ENCODE measurements at places on chromosomes 3 and 15.

DNA sequence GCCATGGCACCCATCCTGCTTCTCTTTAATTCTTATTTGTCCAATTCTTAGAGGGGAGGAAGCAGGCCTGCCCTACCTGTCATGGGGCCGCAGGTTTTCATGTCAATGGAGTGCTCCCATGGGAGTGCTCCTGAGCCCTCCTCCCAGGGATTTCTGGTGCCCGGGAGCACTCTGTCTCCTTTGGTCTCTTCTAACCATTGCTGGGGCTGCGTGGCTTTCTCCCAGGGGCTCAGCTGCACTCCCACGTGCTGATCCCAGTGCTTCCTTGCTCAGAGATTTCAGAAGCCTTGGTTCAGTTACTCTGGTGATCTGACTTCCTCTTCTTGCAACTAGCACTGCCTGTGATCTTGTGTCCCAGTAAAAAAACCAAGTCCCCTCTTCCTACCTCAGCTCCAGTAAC is 68.0 kb upstream of the ARL8B start:
- DNase-seq: no peak

DNA sequence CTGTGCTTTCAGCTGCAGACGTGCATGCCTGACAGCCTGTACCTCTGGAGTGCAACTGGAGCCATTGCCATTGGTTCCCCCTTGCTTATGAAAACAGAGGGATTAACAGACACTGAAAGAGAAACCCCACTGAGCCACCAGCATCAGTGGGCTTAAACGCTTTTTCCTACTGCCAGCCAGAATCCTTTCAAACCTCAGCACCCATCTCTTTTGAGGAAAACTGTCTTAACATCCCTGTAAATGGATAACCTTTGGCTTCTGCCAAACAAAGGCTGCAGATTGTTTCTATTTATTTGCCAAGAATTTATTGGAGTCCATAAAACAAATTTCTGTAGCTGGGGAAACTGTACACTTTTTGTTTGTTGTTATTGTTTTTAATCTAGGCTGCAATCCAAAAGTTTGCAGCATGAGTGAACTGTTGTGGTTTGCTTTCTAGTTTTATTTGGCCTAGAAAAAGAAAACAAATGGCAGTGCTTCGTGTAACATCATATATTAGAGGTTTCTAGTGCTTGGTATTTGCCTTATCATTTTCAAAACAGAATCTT is 369.2 kb upstream of the IL12A start:
- DNase-seq: no peak

DNA sequence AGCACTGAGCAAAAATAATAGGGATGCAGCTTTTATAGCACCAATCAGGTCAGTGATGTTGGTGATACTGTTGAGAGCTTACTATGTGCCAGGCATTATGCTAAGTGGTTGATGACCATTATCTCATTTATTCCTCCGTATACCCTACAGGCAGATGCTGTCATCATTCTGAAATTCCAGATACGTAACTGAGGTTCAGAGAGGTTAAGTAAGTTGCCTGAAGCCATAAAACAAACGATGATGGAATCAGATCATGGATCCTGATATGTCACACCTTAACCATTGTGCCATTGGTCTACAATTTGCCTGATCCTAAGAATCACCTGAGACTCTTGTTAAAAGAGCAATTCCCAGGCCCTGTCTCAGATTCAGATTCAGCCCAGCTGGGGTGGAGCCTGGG is 49.5 kb downstream of the ST6GAL1 start:
- DNase-seq: no peak

- DNase-seq: no peak
Measured at GRCh38 chr3:52962160-52962559, 64.8 kb upstream of the STIMATE start.

DNA sequence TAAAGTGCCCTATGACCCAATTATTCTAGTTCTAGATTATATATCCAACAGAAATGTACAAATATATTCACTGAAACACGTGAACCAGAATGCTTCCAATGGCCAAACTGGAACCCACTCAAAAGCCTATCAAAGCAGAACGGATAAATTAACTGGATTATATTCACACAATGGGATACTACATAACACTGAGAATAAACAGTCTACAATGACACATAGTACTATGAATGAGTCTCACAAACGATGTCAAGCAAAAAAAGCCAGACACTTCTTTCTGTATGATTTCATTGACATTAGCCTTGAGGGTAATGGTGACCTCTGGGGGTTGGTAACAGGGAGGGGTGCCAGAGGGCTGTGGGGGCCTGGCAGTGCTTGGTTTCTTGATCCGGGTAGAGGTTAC is 50.9 kb upstream of the HACD2 start:
- DNase-seq: no peak

GRCh38 chr3:171229173-171229572 is 202.7 kb upstream of the SLC2A2 start:
- DNase-seq: no peak

GRCh38 chr15:83784975-83785374 is 131.1 kb downstream of the ADAMTSL3 start:
- DNase-seq: no peak

DNA sequence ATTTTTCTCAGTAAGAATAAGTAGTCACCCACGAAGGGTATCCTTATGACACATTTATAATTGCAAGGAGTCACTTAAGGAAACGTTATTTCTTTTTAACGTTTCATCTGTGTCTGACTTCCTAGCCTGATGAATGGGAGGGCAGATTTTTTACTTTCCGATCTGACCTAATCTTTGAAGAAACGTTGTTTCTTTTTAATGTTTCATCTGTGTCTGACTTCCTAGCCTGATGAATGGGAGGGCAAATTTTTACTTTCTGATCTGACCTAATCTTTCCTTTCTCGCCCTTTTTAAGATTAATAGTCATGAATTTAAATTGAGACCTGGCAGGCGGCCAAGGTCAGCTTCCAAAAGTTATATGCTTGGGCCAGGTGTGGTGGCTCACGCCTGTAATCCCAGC is 3.0 kb upstream of the KLHL6 start:
- DNase-seq: no peak

- no peak for DNase-seq
Measured at GRCh38 chr3:15015456-15015855, 49.7 kb downstream of the MRPS25 start.

- DNase-seq: no peak
Measured at GRCh38 chr3:168285506-168285905, 189.8 kb upstream of the GOLIM4 start.

DNA sequence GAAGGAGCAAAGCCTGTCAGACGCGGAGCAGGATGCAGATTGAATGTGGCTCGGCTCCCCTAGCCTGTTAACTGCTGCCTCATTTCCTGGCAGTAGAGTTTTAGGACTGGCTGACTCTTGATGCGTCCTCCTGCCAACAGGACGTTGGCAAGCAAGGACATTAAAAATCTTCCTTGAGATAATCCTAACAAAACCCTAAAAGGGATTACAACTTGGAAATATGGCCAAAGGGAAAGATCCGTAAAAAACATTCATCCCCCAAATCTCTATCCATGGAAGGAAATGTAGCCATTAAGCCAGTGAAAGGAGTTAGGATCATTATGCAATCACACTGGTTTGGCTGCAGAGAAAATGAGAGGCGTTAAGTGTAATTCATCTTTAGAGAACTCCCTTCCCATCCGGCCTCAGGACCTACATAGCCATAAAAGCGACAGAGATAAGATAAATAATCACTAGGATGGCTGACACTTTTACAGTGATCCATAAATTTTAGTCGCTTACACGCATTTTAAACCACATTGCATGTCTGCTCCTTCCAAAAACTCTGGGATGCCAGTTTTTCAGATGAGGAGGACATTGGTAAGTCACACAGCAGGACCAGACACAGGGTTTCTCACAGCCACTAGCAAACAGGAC is 44.5 kb upstream of the C3orf80 start:
- DNase-seq: no peak

DNA sequence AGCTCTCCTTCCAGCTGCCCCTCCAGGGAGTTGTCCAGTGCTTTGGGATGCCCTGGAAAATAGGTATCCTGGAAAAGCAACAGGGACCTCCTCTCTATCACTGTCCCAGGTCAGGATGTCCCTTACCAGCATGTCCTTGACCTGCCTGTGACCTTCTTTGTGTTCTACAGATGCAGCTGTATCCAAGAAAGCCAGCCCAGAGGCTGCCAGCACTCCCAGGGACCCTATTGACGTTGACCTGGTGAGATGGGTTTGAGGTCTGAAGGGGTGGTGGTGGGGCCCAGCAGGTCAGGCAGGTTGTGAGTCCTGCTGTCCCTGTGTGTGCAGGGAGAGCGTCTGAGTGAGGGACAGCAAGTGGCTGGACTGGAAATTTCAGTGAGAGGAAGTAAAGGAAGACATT is 30.2 kb downstream of the PML start:
- no peak for DNase-seq

DNA sequence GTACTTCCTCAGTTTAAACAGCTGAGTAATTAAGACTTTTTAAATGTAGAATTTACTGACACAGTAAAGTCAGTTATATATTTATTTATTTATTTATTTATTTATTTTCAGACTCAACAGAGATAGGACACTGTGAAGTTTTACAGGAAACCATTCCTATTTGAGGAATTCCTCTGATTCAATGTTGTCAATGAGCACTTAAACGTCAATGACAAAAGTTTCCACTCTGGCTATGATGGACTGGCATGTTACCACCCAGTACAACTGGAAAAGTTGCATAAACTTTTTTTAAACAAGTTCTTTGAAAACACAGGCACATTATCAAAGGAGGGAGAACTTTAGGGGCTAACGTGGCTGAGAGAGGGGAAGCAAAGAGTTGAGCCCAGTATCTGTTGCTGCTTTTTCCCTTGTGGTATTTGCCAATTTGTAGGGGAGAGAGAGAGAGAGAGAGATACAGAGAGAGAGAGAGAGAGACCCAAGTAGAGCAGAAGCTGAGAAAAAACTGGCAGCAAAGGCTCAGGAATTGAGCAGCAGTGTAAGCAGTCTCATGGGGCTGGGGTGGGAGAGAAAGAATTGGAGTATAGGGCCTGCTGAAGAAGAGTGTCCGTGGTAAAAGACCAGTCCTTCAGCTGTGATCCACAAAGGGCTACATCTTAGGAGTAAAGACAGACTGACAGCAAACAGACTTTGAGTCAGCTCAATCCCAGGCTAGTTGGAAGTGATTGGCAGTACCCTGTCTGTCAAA is 18.3 kb upstream of the ACTC1 start:
- no peak for DNase-seq

DNA sequence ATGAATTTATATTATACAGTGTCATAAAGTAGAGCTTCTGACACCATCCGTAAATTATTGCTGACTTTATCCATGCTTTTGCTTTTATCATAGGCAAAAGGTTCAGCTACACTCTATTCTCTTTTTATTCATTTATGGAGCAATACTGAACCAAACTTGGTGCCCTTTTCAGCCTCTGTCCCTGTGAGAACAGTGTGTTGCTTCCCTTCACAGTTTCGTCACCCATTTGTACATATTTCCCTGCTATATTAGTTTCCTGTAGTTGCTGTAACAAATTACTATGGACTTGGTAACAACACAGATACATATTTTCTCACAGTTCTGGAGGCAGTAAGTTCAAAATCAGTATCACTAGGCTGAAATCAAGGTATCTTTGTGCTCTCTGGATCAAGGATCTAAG is 2.8 kb upstream of the RPL24 start:
- no peak for DNase-seq

DNA sequence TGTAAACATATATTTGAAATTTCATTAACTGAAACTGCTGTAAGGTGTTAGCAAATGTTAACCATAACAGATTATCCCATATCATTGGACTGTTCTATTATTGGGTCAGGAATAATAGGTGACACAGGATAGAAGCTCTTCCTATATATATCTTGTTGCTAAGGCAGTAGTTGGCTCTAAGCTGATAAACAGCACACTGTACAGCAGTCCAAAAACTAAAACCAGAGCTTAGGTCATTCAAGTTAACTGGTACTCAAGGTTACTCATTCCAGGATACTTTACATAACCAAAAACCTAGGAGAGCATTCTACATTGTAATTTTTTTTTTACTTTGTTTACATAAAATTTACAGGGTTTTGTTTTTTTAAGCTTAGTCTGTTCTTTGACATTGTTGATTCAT is 8.9 kb downstream of the DNAJC19 start:
- no peak for DNase-seq

GRCh38 chr3:101036213-101036618 is 43.0 kb upstream of the ABI3BP start:
- no peak for DNase-seq

DNA sequence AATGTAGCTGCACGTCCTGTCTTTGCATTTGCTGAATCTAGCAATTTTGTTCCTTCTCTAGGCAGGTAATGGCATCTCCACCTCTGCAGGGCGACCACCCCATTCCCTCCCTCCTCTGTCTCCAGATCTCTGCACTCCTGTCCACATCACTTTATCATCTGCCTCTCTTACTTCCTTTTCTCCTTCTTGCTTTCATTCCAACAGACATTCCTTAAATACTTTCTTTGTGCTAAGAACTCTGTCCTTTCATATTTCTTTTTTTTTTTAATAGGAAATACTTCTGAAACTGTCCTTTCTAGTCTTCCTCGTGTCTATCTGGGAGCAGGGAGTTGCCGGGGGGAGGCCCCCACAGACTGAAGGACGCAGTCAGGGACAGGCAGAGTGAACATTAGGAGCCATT is 7.2 kb downstream of the ITIH3 start:
- no peak for DNase-seq

- DNase-seq: no peak
Measured at GRCh38 chr3:59401924-59402323, 352.1 kb upstream of the CFAP20DC start.

All from cardiac septum (tissue), 1 donor.